ENCODE measurements at places on chromosomes 6 and 20.

GRCh38 chr20:59737073-59737666, 132.8 kb downstream of the PHACTR3 start:
- no peak for DNase-seq
- H3K4me1 ChIP-seq, result no peaks in the 10 kb centered on the region
- no peak overlapping the region for H3K4me3 ChIP-seq
- H3K36me3 ChIP-seq, result no peaks in the 10 kb centered on the region
- no peak overlapping the region for H3K27ac ChIP-seq
- no peaks in the 10 kb centered on the region for H3K27me3 ChIP-seq

GRCh38 chr20:46746956-46747526, 37.6 kb downstream of the SLC2A10 start:
- H3K4me3 ChIP-seq, result no peak overlapping the region
- peaks cover 44% of the 10 kb centered on the region for H3K4me1 ChIP-seq

GRCh38 chr6:158387036-158387435, 74.8 kb downstream of the TULP4 start:
- H3K36me3 ChIP-seq, result peaks cover 7% of the 10 kb centered on the region
- H3K27me3 ChIP-seq, result no peaks in the 10 kb centered on the region
- peaks cover 2% of the 10 kb centered on the region for H3K4me1 ChIP-seq
- DNase-seq, result no peak

- H3K4me3 ChIP-seq, result no peak overlapping the region
- H3K36me3 ChIP-seq, result no peaks in the 10 kb centered on the region
- no peaks in the 10 kb centered on the region for H3K4me1 ChIP-seq
- DNase-seq, result no peak
- no peak overlapping the region for H3K27ac ChIP-seq
Observed at GRCh38 chr6:135243871-135244796, 63.0 kb downstream of the MYB start.

GRCh38 chr6:13479206-13479800, 8.1 kb downstream of the GFOD1 start:
- H3K4me3 ChIP-seq, result no peak overlapping the region
- no peaks in the 10 kb centered on the region for H3K36me3 ChIP-seq
- no peaks in the 10 kb centered on the region for H3K4me1 ChIP-seq
- DNase-seq, result no peak
- H3K27me3 ChIP-seq, result peaks cover 13% of the 10 kb centered on the region

- DNase-seq, result peak; percentile 24
- H3K27me3 ChIP-seq, result peaks cover 52% of the 10 kb centered on the region
- peak within 1 kb of the TSS; percentile 77 for H3K4me3 ChIP-seq
- no peaks in the 10 kb centered on the region for H3K36me3 ChIP-seq
- H3K27ac ChIP-seq, result peak within 1 kb of the TSS; percentile 58
- H3K4me1 ChIP-seq, result peaks cover 26% of the 10 kb centered on the region
Observed at GRCh38 chr6:13924949-13925881, at the start of gene RNF182. Gene RNF182, plus strand, starts transcription at chr6:13924952. Its CDS starts 52,168 bp downstream, at chr6:13977120.

GRCh38 chr6:138797806-138798446, 2.0 kb downstream of the ECT2L start:
- H3K27ac ChIP-seq, result peak overlapping the region; percentile 76
- H3K4me1 ChIP-seq, result peaks cover 35% of the 10 kb centered on the region
- no peaks in the 10 kb centered on the region for H3K27me3 ChIP-seq
- DNase-seq, result no peak

DNA sequence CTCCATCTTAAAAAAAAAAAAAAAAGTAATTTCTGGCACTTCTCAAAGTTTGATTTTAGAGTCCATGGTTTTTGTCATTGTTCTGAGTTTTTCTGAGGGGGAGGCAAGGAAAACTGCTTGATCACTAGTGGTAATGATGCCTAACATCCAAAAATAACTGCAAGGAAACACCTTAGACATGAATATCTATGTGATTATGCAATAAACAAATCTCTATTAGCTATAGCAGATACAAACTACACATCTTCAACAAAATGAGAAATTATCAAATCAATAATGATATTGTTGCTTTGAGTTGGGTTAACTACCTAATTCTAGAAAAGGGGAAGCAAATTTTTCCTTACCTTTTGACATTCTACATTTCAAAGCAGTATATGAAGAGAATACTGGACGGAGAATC, 230.9 kb upstream of the JARID2 start:
- DNase-seq, result no peak
- H3K4me3 ChIP-seq, result no peak overlapping the region

DNA sequence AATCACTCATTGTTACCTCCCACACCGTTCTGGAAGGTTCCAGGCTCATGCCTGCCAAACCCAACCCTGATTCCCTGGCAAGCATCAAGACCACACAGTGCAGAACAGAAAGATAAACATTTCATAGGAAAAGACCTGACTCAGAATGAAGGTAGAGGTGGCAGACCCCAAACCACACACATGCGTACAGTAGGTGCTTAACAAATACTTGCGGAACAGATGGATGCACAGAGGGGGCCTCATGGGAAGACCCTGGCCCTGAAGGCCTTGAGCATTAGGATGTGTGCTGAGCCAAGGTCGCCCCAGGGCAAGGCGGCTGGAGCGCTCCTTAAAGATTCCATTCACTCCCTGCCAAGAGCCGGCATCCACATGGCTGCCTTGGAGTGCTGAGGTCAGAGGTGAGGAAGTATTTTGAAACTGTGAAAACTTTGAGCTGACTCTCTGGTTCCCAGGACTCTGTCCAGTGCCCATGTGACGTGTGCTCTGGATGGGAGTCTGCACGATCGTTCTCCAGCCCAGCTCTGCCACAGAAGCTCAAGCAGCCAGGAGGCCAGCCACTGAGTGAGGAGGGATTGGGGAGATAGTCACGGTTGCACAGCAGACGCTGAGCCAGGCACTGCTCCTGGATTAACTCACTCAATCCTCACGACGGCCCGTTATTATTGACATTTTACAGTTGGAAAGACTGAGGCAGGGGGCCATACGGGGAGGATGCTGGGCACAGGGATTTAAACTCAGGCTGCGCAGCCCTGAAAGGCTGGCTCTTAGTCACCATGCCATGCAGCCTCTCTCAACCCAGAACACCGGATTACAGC, 65.5 kb upstream of the AFDN start:
- no peak for DNase-seq
- no peak overlapping the region for H3K27ac ChIP-seq
- no peak overlapping the region for H3K4me3 ChIP-seq

- no peaks in the 10 kb centered on the region for H3K36me3 ChIP-seq
- no peak overlapping the region for H3K4me3 ChIP-seq
- no peak overlapping the region for H3K27ac ChIP-seq
- peaks cover 3% of the 10 kb centered on the region for H3K27me3 ChIP-seq
Observed at GRCh38 chr6:47334334-47334733, 24.6 kb upstream of the TNFRSF21 start.

DNA sequence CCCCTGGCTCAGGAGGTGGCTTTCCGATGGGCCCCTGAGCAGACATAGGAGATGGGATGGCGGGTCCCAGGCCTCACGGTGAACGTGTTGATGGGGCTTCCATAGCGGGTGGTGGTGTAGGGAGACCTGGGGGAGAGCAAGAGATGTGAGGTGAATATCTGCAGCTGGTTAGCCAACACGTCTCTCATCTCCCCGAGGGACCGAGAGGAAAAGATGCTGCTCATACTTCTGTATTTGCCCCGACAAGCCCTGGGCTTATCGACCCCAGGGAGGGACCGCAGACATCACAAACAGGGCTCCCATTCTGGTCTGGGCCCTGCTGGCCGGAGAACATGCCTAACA, 38.7 kb downstream of the C6orf132 start:
- H3K4me3 ChIP-seq, result peak overlapping the region; percentile 56
- peaks cover 24% of the 10 kb centered on the region for H3K36me3 ChIP-seq
- DNase-seq, result no peak

DNA sequence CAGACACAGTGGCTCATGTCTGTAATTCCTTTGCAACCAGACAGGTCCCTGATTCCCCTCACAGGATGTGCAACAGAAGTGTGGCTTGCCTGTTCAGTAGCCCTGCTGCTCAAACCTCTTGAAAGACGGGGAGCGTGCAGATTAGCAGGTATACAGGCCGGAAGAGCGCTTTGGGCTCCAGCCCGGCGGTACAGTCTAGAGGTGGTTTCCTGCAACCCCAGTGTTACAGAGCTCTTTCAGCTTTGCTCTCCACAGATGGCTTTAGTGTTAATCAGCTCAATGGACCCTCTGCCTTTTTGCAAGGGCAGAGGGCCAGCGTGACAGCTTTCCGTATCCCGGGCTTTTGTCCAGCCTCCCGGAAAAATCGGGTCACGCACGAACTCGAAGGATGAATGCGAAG, 67.2 kb upstream of the TNFRSF21 start:
- H3K36me3 ChIP-seq, result no peaks in the 10 kb centered on the region
- no peak overlapping the region for H3K4me3 ChIP-seq
- peaks cover 7% of the 10 kb centered on the region for H3K4me1 ChIP-seq

- no peak for DNase-seq
- no peaks in the 10 kb centered on the region for H3K27me3 ChIP-seq
- H3K27ac ChIP-seq, result no peak overlapping the region
Observed at GRCh38 chr6:71181565-71181964, 107.0 kb upstream of the OGFRL1 start.

DNA sequence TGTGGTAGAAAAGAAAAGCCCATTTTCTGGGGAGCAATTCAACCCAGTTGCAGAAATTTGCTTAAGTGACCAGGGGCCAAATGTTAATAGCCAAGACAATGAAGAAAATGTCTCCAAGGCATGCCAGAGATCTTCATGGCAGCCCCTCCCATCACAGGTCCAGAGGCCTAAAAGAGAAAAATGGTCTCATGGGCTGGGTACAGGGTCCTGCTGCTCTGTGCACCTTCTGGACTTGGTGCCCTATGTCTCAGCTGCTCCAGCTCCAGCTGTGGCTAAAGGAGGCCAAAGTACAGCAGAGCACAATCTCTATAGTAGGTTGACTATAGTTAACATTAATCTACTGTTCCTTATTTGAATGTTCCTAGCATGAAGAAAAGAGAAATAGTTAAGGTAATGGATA, 44.7 kb downstream of the FRK start:
- no peaks in the 10 kb centered on the region for H3K36me3 ChIP-seq
- H3K4me3 ChIP-seq, result no peak overlapping the region
- no peak overlapping the region for H3K27ac ChIP-seq
- H3K27me3 ChIP-seq, result no peaks in the 10 kb centered on the region

- DNase-seq, result no peak
- H3K27ac ChIP-seq, result no peak overlapping the region
- H3K27me3 ChIP-seq, result peaks cover 19% of the 10 kb centered on the region
- no peaks in the 10 kb centered on the region for H3K36me3 ChIP-seq
Observed at GRCh38 chr20:23125625-23126191, 39.6 kb upstream of the CD93 start.

- DNase-seq, result no peak
- H3K36me3 ChIP-seq, result peaks cover 14% of the 10 kb centered on the region
- H3K27ac ChIP-seq, result no peak overlapping the region
- no peaks in the 10 kb centered on the region for H3K27me3 ChIP-seq
- H3K4me3 ChIP-seq, result no peak overlapping the region
Observed at GRCh38 chr20:3218307-3218988, 9.2 kb downstream of the ITPA start.

- no peaks in the 10 kb centered on the region for H3K36me3 ChIP-seq
- no peak overlapping the region for H3K27ac ChIP-seq
- peaks cover 8% of the 10 kb centered on the region for H3K4me1 ChIP-seq
- H3K27me3 ChIP-seq, result peaks cover 4% of the 10 kb centered on the region
Observed at GRCh38 chr6:45808042-45808645, 207.5 kb downstream of the CLIC5 start.

DNA sequence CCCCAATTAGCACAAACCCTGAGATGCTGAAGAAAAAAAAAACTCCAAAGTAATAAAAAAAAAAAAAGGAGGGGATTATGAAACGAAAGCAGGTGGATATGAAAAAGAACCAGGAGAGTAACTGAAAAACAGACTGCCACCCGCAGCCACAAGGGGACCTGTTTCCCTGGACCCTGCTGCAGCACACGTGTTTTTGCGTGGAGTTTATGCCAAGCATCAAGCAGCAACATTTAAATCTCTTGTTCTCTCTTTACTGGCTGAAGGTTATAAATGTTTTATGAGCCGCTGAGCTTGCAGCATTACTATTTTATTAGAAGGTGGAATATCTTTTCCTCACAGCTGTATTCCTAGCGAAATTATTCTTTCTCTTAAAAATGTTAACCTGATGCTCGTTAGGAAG, 131.6 kb upstream of the OLIG3 start:
- no peaks in the 10 kb centered on the region for H3K36me3 ChIP-seq
- peaks cover 9% of the 10 kb centered on the region for H3K4me1 ChIP-seq
- H3K27ac ChIP-seq, result no peak overlapping the region
- H3K27me3 ChIP-seq, result peaks cover 25% of the 10 kb centered on the region
- H3K4me3 ChIP-seq, result no peak overlapping the region

DNA sequence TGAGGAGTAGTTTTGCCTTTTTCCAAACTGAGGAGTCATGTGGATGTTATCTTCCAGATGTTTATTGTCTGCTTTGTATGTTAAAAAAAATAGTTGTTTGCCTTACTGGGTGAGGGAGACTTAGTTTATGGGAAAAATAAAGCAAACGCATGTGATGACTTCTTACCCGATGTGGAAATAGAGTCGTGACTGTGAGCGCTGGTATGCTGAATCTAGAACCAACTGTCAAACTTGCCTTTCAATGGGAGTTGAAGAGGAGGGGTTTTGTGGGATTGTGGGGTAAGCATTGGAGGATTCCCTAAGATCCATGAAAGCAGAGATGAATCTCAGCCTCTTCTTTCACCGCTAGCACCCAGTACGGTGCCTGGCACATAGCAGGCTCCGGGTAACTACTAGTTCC, 5.3 kb downstream of the DCBLD1 start:
- H3K4me1 ChIP-seq, result peaks cover 31% of the 10 kb centered on the region
- H3K4me3 ChIP-seq, result no peak overlapping the region
- H3K27ac ChIP-seq, result no peak overlapping the region
- H3K27me3 ChIP-seq, result no peaks in the 10 kb centered on the region

- H3K36me3 ChIP-seq, result no peaks in the 10 kb centered on the region
- DNase-seq, result no peak
- H3K4me1 ChIP-seq, result no peaks in the 10 kb centered on the region
- no peak overlapping the region for H3K4me3 ChIP-seq
Observed at GRCh38 chr20:11581271-11581670, 336.4 kb upstream of the BTBD3 start.

GRCh38 chr6:17212546-17213371, 68.4 kb upstream of the RBM24 start:
- H3K36me3 ChIP-seq, result peaks cover 5% of the 10 kb centered on the region
- peak overlapping the region; percentile 83 for H3K27ac ChIP-seq
- peaks cover 13% of the 10 kb centered on the region for H3K4me1 ChIP-seq
- H3K4me3 ChIP-seq, result peak overlapping the region; percentile 38
- DNase-seq, result no peak

GRCh38 chr20:61815176-61815575, 250.5 kb downstream of the TAF4 start:
- H3K4me3 ChIP-seq, result no peak overlapping the region
- no peak for DNase-seq
- peaks cover 11% of the 10 kb centered on the region for H3K27me3 ChIP-seq
- no peak overlapping the region for H3K27ac ChIP-seq
- no peaks in the 10 kb centered on the region for H3K36me3 ChIP-seq

DNA sequence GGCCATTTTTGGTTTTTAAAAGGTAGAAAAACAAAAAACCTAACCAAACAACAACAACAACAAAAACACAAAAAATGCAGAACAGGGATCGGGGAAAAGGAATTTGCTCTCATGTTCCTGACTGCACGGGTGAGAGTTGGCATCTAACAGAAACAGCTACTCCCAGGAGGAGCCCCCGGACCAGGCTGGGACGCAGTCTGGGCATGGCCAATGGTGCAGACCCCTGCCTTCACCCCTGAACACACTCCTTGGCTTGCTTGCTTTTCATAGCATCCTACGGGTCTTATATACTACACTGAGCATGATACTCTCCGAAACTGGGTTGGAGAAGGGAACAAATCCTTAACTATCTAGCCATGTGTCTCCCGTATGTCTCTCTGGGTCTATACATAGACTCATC, 587 bp upstream of the MAS1 start:
- H3K4me3 ChIP-seq, result no peak overlapping the region
- H3K4me1 ChIP-seq, result peaks cover 2% of the 10 kb centered on the region
- DNase-seq, result no peak
- H3K27ac ChIP-seq, result no peak overlapping the region
